ENCODE measurements at places on chromosomes 4 and X.

DNA sequence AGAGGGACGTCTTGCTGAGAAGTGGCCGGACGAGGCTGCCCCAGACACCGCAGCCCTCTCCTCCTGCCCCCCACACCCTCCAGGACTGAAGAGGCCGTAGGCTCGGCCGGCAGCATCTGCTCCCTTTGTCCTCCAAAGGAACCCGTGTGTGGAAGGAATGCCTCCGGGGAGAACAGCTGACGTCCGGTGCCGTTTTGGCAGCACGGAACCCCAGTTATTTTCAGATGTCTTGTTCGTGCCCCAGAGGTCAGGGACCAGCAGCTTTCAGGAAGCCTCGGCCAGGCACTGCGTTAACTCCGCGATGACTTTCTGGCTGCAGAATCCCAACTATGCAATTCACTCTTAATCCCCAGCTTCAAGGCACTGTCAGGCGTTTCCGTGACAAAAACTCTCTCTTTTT is 10.9 kb upstream of the PPP2R3B start:
- no peak for DNase-seq

- DNase-seq, result no peak
These were observed 27.9 kb downstream of the GRK4 start for GRCh38 chr4:2991243-2991642.

DNA sequence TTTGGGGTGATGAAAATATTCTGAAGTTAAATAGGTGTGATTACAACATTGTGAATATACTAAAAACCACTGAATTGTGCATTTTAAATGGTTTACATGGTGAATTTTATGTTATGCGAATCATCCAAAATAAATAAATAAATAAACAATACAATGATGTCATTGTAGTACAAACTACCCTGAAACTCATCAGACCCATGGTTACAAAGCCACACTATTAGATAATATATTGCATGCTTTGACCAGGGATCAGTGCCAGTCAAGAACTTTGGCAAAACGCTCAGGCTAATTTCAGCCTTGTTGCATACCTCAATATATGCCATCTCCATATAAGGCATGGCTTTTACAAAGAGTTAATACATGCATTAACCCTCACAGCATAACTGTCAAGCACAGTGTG is 45.5 kb upstream of the XIAP start:
- peak; percentile 67 for DNase-seq

GRCh38 chr4:90970021-90970420 is 842.8 kb downstream of the CCSER1 start:
- no peak for DNase-seq

DNA sequence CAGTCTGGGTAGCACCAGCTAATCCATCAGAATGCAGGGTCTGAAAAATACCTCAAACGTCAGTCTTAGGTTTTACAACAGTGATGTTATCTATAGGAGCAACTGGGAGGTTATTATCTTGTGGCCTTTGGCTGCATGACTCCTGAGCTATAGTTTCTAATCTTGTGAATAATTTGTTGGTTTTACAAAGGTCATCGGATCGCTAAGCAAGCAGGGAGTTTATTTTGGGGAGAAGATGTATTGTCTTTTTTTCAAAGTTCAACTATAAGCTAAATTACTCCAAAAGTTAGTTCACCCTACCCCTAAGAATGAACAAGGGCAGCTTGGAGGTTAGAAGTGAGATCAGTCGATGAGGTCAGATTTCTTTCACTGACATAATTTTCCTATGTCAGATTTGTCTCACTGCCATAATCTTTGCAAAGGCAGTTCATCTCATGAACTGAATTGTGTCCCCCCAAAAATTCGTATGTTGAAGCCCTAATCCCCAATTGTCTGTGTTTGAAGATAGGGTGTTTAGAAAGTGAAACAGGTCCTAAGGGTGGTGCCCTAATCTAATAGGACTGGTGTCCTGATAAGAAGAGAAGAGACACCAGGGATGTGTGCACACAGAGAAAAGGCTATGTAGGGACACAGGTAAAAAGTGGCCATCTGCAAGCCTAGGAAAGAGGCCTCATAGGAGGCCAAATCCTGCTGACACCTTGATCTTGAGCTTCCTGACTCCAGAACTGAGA is 175.8 kb upstream of the GALNT7 start:
- DNase-seq, result no peak

GRCh38 chrX:37287741-37288444 is 61.3 kb upstream of the PRRG1 start:
- peak; percentile 7 for DNase-seq

DNA sequence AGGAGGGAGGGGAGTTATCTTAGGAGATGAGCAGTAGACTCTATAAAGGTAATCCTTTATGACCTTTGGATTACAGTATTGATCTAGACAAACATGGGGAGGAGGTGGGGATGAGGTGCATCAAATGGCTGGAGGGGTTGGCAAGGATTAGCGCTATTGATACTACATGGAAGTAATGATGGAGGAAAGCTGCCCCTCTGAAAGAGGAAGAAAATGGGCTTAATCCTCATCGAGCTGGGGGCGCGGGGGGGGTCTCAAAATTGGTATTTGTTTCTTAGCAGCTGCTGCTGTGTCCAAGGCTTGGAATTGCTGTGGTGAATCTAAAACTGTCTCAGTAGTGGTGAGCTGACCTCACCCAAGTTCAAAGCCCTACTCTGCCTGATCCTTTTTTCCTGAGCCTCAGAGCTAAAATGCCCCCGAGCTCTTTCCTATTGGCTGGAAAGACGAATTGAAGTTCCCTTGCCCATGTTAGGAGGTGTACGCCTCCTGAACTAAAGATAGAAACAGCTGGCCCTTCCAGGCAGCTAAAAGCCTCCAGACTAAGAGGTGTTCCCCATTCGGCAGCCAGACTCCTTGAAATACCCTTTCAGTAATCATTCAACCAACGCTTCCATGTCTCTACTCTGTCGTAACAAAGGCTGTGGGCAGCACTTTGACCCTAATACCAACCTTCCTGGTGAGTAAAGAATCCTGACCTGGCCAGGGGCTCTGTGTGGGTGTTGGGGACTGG is at the start of gene ITGB1BP2:
Gene ITGB1BP2, plus strand, starts transcription at position 556 of the 730 bp plus-strand sequence. Its CDS starts 57 bp downstream, at position 613.
- peak; percentile 19 for DNase-seq

DNA sequence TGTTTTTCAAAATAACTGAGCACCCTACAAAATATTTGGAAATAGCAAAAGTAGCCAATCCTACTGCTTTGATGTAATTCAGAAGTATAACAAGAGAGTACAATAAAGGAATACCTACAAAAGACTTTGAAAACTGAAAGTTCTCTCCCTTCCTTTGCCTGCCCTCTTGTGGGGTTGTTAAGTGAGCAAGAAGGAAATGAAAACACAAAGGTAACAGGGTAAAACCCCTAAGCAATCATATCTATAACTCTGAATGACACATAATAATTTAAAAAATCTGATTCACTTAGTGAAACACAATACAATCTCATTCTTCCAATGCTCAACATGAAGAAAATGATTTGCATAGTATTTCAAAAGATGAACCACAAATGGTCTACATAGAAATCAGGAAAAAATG is 98.2 kb downstream of the FRYL start:
- DNase-seq, result peak; percentile 51

DNA sequence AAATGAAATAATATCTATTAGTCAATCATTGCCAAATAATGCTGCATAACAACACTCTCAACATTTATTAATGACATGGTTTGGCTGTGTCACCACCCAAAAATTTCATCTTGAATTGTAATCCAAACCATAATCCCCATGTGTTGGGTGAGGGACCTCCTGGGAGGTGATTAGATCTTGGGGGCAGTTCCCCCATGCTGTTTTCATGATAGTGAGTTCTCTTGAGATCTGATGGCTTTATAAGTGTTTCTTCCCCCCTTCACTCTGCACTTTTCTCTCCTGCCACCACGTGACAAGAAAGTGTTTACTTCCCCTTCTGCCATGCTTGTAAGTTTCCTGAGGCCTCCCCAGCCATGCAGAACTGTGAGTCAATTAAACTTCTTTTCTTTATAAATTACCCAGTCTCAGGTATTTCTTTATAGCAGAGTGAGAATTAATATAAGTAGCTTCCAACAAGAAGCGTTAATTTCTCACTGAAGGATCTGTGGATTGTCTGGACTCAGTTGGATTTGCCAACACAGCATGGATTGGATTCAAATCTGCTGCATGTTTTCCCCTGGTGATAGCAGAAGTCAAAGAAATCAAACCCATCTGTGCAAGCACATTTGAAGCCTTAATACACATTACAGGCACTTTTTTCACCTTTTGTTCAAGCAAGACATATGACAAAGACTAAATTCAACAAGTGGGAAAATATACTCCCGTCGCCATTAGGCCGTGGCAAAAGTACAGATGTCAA is 216.6 kb downstream of the PDGFC start:
- no peak for DNase-seq

DNA sequence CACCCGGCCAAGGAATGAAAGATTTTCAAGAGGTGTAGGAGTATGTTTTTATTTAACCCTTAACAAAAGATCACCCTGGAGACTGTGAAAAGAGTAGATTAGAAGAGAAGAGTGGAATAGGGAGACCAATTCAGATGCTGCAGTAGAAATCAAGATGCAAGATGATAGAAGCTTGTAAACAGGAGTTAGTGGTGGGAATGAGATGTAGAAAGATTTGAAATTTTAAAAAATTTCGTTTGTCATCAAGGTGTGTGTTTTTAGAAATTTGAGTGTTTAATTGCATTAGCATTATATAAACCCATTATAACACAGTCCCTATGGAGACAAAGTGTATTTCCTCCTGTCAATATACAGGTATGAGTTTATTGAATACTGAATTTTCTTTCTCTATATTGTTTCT is 42.1 kb upstream of the IL1RAPL2 start:
- DNase-seq, result no peak

GRCh38 chrX:3184176-3184930 is 143.1 kb downstream of the ARSF start:
- DNase-seq, result no peak

- DNase-seq, result peak; percentile 72
These were observed 509.8 kb downstream of the CENPC start for GRCh38 chr4:67035501-67035900.

DNA sequence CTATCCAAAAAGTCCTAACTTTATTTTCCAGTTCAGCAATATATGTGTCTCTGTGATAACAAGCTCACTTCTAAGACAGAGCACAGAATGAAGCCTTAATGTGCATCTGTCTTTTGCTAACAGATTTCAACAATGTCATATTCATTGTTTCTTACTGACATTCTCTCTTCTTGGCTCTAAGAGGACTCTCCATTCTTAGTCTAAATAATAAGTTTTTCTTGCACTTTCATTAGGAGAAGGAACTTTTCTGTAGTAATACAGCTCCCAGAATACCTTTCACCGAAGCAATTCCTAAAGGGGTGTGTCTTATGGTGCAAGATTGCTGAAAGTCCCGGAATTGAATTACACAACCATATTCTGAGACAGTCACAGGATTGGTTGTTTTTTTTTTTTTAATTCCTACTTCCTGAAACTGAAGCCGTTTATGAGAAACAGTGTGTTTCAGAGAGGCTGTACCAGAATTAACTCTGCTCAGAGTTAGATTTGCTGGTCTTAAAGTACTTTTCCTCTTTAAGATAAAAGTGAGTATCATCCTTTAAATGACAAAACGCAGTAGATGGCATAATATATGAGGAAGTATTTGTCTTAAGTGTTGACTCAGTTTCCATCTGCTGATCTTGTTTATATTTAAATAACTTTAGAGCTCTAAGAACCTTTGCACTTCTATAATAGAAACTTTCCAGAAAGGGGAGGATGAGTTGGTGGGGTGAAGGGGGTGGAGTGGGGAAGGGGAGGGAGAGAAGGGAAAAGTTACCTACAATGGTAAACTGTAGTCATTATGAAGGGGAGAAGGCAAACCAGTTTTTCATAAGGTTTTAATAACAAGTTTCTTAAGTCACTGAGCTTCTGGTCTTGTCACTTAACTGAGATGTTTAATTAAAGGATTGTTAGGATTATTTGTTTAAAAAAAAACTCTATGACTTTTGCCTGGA is at the start of gene ALPK1:
Gene ALPK1, plus strand, starts transcription at position 421 of the 932 bp plus-strand sequence.
- peak; percentile 70 for DNase-seq

- DNase-seq, result no peak
These were observed 14.9 kb downstream of the MID1IP1 start for GRCh38 chrX:38816155-38816554.

GRCh38 chr4:3220476-3221183 is 28.3 kb upstream of the MSANTD1 start:
- no peak for DNase-seq

DNA sequence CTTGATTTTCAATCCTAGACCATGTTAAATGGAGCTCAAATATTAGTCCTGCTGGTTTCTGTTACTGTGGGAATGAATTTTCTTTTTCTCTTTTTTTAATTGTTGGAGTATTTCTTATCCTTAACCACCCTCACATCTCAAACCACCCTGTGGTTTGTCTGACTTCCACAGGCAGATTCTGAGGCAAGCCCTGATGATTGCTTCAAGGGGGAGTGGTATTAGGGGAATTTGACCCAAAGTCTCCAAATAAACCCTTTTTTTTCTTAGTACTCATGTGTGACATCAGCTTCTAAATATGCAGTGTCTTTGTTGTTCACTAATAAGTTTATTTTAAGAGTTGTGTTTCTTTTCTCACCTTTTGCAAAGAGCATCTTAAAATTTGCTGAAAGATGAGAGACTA is 810.3 kb downstream of the IL1RAPL1 start:
- no peak for DNase-seq

- no peak for DNase-seq
These were observed 15.6 kb downstream of the RASL11B start for GRCh38 chr4:52877694-52878093.

DNA sequence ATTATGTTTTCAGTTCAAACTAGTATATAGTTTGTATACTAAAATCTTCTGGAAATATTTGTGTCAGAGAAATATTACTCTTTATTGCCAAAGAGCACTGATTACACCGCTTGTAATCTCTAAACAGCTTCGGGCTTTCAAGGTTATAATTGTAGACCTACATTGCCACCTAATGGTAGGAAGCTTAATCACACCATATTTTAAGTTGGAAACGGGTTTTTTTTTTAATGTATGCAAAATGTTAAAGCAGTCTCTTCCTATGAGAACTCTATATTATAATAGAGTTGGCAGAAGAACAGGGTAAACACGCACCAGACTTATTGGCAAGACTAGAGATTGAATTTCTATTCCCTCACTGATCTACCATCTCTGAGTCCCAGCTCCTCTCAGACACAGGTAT is 19.5 kb upstream of the NFXL1 start:
- peak; percentile 81 for DNase-seq

GRCh38 chr4:151665785-151666127 is 95.1 kb downstream of the GATB start:
- no peak for DNase-seq
